ENCODE measurements at places on chromosomes 6 and 20.

GRCh38 chr20:39259808-39260207 lies 297.7 kb downstream of the DHX35 start:
- DNase-seq, result no peak

DNA sequence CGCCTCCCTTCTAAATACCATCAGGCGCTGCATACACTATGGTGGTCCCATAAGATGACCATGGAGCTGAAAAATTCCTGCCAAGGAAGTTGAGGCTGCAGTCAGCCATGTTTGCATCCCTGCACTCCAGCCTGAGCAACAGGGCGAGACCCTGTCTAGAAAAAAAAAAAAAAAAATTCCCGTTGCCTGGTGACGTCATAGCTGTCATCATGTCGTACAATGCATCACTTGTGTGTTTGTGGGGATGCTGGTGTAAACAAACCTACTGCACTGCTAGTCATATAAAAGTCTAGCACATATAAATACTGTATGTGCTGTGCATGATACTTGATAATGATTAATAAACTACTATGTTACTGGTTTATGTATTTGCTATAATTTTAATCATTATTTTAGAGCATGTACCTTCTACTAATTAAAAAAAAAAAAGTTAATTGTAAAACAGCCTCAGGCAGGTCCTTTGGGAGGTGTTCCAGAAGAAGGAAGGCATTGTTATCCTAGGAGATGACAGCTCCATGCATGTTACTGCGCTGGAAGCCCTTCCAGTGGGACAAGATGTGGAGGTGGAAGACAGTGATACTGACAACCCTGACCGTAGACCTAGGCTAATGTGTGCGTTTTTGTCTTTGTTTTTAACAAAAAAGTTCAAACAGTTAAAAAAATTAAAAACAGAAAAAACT lies 132.6 kb downstream of the BANF2 start:
- no peak for DNase-seq

DNA sequence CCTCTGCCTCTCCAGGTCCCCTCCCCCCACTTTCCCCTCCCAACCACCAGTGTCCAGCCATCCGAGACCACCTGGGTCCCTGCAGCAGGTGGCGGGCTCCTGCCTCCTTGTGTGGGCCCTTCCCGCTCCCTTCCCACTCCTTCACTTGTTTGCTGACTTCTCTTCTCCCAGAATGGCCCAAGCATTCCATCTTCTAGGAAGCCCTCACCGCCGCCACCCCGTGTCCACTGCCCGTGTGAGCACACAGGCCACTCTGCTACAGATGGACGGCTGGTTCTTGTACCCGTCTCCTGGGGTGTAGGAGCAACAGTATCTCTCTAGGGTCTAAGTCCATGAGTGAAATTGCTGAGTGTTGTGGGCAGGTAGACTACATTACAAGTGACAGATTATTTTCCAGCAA lies 15.0 kb downstream of the BPHL start:
- no peak for DNase-seq

GRCh38 chr6:62280099-62280498 lies 5.9 kb downstream of the KHDRBS2 start:
- DNase-seq, result no peak

DNA sequence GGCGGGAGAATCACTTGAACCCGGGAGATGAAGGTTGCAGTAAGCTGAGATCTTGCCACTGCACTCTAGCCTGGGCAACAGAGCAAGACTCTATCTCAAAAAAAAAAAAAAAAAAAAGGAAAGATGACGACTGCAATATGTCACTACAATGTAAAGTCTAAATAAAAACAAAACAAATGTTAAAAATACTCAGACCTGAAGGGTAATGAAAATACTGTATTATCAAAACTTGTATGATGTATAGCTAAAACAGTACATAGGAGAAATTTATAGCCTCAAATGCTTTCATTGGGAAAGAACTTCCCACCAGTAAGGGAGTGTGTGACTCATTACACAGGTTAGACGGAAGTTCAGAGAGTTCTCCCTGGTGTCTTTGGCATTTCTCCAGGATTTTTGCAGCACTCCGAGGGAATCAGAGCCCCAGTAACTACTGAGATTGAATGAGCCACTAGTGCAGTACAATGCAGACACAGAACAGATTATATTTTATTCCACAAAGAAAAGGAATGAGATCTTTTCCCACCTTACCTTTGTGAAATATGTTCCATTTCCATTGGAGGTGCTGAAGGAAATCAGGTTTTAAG lies 12.5 kb upstream of the RALGAPB start:
- no peak for DNase-seq

DNA sequence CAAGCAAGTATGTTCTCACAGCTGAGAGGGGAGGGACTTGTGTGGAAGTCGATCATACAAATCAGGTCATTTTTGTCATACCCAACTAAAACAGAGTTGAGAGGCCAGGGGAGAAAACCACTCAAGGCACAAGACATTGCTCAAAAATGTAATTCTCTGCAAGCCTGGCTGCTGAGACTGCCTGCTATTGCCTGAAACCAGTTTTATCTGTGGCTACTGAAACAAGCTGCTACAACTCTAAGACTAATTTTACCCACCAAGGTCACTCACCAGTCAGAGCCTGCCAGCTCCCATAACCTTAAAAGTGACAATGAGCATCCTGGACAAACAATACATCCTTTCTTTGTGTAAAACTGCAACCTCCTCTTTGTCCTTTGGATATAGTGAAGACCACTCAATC lies 54.1 kb upstream of the CST7 start:
- no peak for DNase-seq

DNA sequence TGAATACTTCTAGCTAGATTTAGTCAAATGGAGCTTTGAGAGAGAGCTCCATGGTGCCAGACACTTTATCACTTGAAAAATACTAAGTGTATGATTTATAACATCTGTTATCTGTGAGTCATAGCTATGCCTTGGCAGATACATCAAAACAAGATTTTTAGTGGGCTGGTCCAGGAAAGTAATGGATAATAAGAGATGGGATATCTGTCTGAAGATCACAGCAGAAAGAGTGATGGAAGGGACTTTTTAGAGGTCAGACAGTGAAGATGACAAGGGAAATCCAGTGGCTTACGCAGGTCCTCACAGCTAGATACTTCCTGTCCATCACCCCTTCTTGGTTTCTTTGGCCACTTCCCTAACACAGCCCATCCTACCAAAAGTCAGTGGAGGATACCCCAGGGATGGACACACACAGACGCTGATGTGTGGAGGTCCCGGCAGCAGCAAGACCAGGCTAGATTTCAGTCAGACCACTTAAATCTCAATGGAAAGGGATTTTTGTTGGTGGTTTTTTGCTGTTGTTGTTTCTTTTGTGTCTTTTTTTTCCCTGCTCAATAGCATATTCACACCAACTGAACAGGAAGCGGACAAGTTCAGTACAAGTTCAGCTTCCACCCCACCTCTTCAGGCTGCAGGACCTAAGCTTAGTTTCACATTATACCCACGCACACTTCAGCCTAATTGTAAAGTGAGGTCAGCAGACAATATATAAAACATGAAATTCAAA lies 209.3 kb downstream of the ALDH8A1 start:
- no peak for DNase-seq

DNA sequence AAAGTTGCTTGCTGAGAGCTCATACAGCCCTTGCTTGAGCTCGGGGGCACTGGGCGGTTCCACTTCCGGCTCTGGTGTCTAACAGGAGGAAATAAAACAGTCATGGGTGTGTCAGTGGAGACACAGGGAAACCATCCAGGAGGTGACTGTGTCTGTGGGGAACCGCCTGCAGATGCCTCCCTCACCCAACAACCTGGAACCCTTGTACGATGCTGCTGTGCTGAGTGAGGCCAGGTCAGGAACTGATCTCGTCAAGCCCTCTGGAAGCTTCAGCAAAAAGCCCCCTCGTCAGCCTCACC lies 15.5 kb downstream of the TXNDC5 start:
- DNase-seq, result no peak

GRCh38 chr6:90803956-90804355 lies 217.1 kb upstream of the MAP3K7 start:
- DNase-seq, result no peak

GRCh38 chr6:22141241-22141745 lies 155.5 kb downstream of the PRL start:
- DNase-seq, result no peak

DNA sequence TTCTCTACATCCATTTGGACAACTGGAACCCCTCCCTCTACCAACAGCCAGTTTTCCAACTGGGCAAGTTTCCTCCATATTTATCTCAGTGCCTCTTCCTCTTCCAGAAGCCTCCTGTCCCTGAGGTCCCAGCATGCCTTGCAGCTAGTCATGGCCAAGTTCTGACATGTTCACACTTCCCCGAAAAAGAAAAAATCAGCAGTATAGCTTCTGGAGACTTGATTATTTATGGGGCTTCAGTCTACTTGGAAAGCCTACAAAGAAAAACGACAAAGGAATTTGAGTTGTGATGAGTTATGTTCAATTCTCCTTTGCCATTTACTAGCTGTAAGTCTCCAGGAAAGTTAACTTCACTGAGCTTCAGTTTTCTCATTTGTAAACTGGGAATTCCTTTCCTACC lies 406.5 kb downstream of the MAFB start:
- DNase-seq, result no peak

DNA sequence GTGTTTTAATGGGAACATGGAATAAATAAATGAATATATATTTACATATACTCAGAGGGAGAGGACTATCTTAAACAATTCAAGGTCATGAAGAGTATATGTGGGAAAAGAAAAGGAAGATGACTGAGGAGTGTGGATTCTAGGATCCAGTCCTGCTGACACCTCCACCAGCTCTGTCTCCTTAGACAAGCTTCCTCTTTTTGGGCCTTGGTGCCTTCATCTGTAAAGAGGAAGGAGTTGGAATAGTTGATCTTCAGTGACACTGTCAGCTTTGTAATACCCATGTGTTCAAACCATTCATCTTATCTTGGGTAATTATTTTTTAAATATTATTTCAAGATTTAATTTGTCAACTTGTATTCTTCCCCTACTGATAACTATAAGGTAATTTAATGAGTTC lies 338.0 kb downstream of the ADGRB3 start:
- no peak for DNase-seq

DNA sequence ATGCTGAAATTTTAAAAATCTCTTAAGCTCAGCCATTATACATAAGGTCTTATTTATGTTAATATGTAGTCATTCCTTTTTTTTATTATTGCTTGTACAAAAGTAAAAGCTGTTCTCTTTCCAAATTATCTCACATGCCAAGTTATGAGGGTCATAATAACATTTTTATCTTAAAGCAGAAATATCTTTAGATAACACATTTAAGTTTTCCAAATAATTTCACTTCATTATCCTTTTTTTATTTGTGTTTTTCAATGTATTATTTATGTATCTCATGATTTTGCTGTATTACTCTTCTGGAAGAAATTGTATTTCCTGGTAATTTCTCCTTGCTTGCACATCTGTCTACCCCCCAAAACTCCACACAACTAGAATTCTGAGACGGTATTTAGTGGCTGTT lies 461.1 kb upstream of the SOX4 start:
- no peak for DNase-seq

DNA sequence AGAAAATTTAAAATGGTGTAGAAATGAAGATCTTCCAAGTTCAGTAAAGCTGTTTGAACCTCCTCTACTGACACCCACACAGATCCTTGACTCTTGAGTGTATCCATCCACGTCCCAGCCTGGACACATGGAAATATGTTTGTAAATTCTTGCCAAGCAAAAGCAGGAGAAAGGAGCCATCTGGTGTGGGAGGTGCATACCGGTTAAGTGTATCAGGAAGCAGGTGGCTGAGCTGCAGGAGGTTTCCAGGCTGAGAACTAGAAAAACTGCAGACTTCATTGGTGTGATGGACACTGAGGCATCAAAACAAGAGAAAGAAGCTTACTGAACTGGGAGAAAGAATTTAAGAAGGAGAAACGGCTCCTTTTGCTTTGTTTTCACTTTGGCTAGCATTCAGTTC lies 229.9 kb upstream of the GRIK2 start:
- no peak for DNase-seq

- no peak for DNase-seq
Observed at GRCh38 chr20:8244637-8245036, 112.6 kb downstream of the PLCB1 start.
